Prostate gland (tissue), 2 donors: ENCODE measurements at places on chromosomes 7 and 10. TPM values are rescaled to one million over a fixed set of nuclear protein-coding genes. Genes with fewer than 3 reads are reported as not detected.

GRCh38 chr10:61992671-61993668 lies 91.5 kb downstream of the ARID5B start:
- peak overlapping the region; percentile 62 for H3K27ac ChIP-seq
- peaks cover under 1% of the 10 kb centered on the region for H3K4me1 ChIP-seq
- DNase-seq, result peak; percentile 33
- no peak overlapping the region for H3K4me3 ChIP-seq
- no peaks in the 10 kb centered on the region for H3K36me3 ChIP-seq
- H3K27me3 ChIP-seq, result no peaks in the 10 kb centered on the region

GRCh38 chr7:41313171-41313570 lies 389.7 kb downstream of the INHBA start:
- H3K27me3 ChIP-seq, result no peaks in the 10 kb centered on the region
- DNase-seq, result no peak
- H3K4me1 ChIP-seq, result no peaks in the 10 kb centered on the region
- H3K27ac ChIP-seq, result no peak overlapping the region
- no peak overlapping the region for H3K4me3 ChIP-seq

GRCh38 chr7:22786290-22786932 lies 36.2 kb downstream of the TOMM7 start:
- H3K27me3 ChIP-seq, result no peaks in the 10 kb centered on the region
- no peaks in the 10 kb centered on the region for H3K4me1 ChIP-seq
- no peak for DNase-seq

DNA sequence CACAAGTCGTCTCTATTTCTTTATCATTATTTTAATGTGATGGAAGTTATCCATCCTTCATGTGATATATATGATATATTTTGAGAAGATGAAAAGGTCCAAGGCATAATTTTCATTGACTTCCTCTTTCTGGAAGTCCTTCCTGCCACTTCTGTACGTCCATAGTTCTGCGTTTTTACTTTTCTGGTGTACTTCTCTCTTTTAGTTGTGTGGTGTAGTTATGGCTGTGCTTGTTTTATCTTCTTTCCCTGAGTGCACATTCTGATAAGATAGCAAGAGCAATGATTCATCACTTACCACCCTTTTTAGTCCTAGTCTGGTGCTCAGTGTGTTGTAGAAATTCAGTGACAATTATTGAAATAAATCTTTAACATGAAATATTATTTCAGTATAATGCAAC lies 231.3 kb upstream of the FERD3L start:
- no peaks in the 10 kb centered on the region for H3K36me3 ChIP-seq
- no peak for DNase-seq
- H3K4me3 ChIP-seq, result no peak overlapping the region
- no peaks in the 10 kb centered on the region for H3K27me3 ChIP-seq

- no peak overlapping the region for H3K4me3 ChIP-seq
- H3K27ac ChIP-seq, result no peak overlapping the region
- no peaks in the 10 kb centered on the region for H3K27me3 ChIP-seq
- H3K4me1 ChIP-seq, result no peaks in the 10 kb centered on the region
- DNase-seq, result no peak
Measured at GRCh38 chr7:23268746-23269145, 22.2 kb downstream of the GPNMB start.

- no peak overlapping the region for H3K4me3 ChIP-seq
- H3K36me3 ChIP-seq, result no peaks in the 10 kb centered on the region
- H3K27ac ChIP-seq, result no peak overlapping the region
- DNase-seq, result no peak
Measured at GRCh38 chr10:118031351-118032075, 15.2 kb downstream of the RAB11FIP2 start.

GRCh38 chr10:44195112-44196007 lies 189.5 kb downstream of the CXCL12 start:
- no peak overlapping the region for H3K27ac ChIP-seq
- H3K27me3 ChIP-seq, result no peaks in the 10 kb centered on the region
- DNase-seq, result peak; percentile 33
- H3K36me3 ChIP-seq, result no peaks in the 10 kb centered on the region
- H3K4me1 ChIP-seq, result no peaks in the 10 kb centered on the region
- H3K4me3 ChIP-seq, result no peak overlapping the region

DNA sequence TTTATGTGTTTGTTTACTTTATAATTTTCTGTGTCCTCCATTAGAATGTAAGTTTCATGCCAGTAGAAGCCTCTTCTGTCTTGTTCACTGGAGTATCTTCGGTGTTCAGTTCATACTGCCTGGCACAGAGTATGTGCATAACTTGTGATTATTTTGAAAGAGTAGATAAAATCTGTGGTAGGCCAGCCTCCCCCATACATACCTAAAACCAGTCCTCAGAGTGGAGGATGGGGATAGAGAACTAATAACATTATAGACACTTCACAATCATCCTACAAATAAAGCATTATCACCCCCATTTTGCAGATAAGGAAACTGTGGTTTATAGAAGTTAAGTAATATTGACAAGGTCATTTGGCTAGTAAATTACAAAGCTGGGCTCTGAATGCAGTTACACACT lies 28.0 kb downstream of the VIM start:
- no peak overlapping the region for H3K4me3 ChIP-seq
- H3K27me3 ChIP-seq, result no peaks in the 10 kb centered on the region
- no peak for DNase-seq
- no peaks in the 10 kb centered on the region for H3K4me1 ChIP-seq
- H3K36me3 ChIP-seq, result no peaks in the 10 kb centered on the region

- no peaks in the 10 kb centered on the region for H3K27me3 ChIP-seq
- H3K27ac ChIP-seq, result no peak overlapping the region
- no peak for DNase-seq
- H3K4me1 ChIP-seq, result no peaks in the 10 kb centered on the region
- no peaks in the 10 kb centered on the region for H3K36me3 ChIP-seq
Measured at GRCh38 chr10:42939237-42939636, 137.6 kb upstream of the RET start.

- no peak overlapping the region for H3K27ac ChIP-seq
- DNase-seq, result no peak
- no peaks in the 10 kb centered on the region for H3K36me3 ChIP-seq
Measured at GRCh38 chr10:16686054-16686902, 130.9 kb downstream of the RSU1 start.

- no peaks in the 10 kb centered on the region for H3K36me3 ChIP-seq
- no peak for DNase-seq
- H3K4me3 ChIP-seq, result no peak overlapping the region
- no peaks in the 10 kb centered on the region for H3K27me3 ChIP-seq
Measured at GRCh38 chr7:8149222-8149621, 112.7 kb downstream of the ICA1 start.

DNA sequence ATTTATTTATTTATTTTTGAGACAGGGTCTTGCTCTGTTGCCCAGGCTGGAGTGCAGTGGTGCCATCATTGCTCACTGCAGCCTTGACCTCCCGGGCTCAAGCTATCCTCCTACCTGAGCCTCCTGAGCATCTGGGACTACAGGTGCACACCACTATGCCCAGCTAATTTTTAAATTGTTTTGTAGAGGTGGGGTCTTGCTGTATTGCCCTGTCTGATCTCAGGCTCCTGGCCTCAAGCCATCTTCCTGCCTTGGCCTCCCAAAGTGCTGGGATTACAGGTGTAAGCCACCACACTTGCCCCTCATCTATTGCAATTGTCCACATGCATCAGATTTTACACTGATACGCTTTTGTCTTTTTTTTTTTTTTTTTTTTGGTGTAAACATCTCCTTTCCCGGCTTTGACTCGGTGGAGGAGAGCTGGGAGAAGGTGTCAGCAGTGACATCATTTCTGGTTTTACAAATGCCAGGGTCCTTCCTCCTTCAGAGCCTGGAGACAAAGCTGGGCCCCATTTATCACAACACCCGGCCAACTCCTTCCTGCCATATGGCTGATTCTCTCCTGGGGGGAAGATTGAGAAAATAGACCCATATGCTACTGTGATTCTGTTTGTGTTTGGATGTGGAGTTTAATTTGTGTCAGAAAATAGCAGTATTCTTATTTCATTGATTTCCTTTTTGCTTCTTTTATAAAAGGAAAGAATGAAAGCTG lies 61.3 kb downstream of the GALNT17 start:
- no peak overlapping the region for H3K27ac ChIP-seq
- no peaks in the 10 kb centered on the region for H3K27me3 ChIP-seq
- H3K36me3 ChIP-seq, result no peaks in the 10 kb centered on the region
- H3K4me1 ChIP-seq, result no peaks in the 10 kb centered on the region

DNA sequence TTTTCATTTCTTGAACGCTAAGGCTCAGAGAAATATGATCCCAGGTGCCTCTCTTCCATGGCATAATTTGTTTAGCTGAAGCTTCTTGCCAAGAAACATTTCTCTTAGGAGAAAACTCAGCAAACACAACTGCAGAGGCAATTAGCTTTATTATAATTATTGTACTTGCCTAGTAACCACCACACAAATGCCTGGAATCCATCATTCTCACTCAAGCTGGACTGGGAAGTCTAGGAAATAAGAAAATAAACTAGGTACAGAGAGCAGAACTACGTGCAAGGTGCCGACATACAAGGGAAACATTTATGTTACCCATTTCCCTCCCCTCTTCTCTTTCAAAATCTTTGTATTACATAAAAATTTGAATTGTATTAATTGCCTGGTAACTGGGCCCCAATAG lies 15.1 kb downstream of the SLC35B4 start:
- no peak for DNase-seq
- H3K36me3 ChIP-seq, result no peaks in the 10 kb centered on the region
- no peak overlapping the region for H3K27ac ChIP-seq
- H3K4me1 ChIP-seq, result no peaks in the 10 kb centered on the region
- no peaks in the 10 kb centered on the region for H3K27me3 ChIP-seq

DNA sequence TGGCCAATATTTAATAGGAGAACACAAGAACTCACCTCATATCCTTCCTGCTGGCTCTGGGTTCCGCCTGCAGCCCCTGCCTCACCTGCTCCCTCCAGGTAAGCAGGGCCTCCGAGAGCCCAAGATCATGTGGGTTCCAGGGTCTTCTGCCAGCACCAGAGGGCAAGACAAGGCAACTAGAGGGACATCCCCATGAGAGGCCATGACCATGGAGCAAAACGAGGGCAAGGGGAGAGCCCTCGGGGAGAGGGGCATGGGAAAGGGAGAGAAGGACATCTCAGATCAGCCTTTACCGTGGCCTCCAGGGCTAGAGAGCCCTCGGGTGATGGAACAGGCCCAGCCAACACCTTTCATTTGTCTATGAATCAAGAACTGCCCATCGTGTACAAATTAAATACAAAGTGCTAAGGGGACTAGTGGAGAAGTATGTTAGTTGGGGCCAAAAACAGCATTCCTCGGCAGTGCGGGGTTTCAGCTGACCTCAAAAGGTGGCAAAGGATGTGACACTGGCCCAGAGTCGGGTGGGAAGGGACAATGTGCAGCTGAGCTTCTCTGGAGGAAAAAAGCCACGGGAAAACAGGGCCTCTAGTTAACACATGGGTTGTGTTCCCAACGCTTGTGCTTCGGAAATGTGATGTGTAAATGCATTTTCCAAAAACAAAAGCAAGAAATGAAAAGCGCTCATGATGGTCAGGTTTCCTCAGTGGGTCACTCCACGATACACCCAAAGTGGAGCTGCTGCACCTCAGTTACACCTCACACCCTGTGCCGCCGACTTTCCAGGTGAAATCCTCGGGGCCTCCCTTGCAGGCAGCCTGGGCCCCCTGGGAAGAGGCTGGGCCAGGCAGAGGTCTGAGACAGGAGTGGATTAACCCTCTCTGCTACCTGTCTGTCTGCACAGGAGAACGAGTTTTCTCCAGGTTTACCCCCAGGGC lies 2.0 kb downstream of the AOC1 start:
- DNase-seq, result no peak
- no peak overlapping the region for H3K4me3 ChIP-seq
- no peak overlapping the region for H3K27ac ChIP-seq
- no peaks in the 10 kb centered on the region for H3K4me1 ChIP-seq
- H3K27me3 ChIP-seq, result no peaks in the 10 kb centered on the region

DNA sequence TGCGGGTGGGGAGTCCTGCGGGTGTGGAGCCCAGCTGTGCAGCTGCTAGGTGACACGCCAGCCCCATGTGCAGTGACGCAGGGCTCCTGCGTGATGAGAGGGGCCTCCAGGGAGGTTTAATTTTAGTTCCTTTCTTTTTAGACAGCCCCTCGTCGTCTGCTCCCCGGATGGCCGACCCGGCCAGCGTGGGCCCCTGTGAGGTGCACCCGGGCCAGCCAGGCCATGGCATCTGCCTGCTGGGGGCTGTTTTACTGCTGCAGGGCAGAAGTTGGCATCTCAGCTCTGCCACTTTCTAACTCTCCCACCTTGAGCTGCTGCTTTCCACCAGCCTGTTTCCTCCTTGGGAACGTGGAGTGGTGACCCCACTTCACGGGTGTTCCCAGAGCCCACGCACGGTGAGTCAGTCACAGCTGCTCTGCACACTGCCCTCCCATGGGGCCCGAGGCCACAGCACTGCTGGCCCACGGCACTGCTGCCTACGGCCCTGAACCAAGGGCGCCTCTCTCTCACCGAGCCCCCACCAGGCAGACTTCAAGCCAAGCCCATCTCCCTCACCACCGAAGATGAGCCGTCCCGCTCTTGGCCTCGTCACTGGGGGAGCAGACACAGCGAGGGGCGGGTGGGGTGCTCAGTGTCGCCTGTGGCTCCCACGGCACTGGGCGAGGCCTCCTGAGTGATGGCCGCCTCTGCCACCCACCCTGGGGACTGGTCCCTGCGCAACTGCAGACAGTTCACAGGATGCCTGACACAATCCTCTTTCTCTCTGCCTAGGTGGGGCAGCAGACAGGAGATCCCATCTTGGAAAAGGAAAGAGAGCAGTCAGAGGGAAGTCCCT lies 21.3 kb downstream of the CYP2W1 start:
- no peak for DNase-seq
- H3K4me3 ChIP-seq, result no peak overlapping the region
- no peaks in the 10 kb centered on the region for H3K36me3 ChIP-seq
- no peaks in the 10 kb centered on the region for H3K4me1 ChIP-seq

DNA sequence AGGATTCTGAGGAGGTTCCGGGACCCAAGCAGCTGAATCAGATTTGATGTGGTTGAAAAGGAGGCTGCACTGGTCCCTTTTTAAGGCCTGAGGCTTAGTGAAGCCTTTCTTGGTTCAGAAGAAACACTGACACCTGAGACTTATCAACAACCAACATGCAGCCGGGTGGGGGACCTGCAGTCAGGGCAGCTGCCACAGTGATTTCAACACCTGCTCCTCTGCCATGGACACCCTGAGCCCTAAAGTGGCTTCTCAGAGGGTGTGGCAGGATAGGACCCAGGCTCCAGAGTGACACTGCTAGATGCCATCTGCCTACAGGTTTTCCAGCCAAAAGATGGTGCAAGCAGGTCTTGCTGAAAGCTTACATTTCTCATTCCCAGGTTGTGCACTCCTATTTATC lies 99.3 kb downstream of the COL13A1 start:
- H3K36me3 ChIP-seq, result no peaks in the 10 kb centered on the region
- no peak overlapping the region for H3K27ac ChIP-seq
- no peaks in the 10 kb centered on the region for H3K4me1 ChIP-seq
- H3K4me3 ChIP-seq, result no peak overlapping the region
- no peaks in the 10 kb centered on the region for H3K27me3 ChIP-seq

Gene CASP7
- total RNA-seq, result 27.5 TPM

Gene PPIF
- 30.6 TPM for total RNA-seq

Gene PRKAR2B
- 65.7 TPM for total RNA-seq

Gene GBX1
- total RNA-seq, result not detected

Gene ANKRD30A
- total RNA-seq, result not detected

Gene NEUROG3
- not detected for total RNA-seq

Gene DPP6
- 0.05 TPM for total RNA-seq

Gene NAT16
- total RNA-seq, result not detected

Gene SNCG
- total RNA-seq, result 46.6 TPM
